ENCODE measurements at places on chromosomes 4 and X.

- no peak for DNase-seq
These were observed 417.1 kb upstream of the MAGEB16 start for GRCh38 chrX:35380808-35381700.

- no peak for DNase-seq
These were observed 64.0 kb downstream of the ELOVL6 start for GRCh38 chr4:110134269-110134869.

- no peak for DNase-seq
These were observed 243.9 kb upstream of the WDFY3 start for GRCh38 chr4:85210353-85210752.

DNA sequence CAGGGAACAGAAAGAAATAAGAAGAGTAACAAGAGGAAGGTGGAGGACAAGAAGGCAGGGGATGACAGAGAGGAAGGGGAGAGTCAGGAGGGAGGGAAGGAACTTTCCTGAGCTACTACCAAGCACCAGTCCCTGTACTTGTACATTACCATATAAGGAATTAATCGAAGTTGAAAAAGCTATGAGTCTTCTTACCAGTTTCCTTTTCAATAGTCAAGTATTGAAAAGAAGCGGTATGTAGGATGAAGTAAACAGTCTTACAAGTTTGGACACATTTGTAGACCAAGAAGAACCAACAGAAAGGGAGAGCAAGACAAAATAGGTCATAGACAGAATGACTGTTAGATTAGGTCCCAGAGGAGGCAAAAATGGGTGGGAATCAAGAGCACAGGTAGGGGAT lies 629.7 kb upstream of the DIPK2B start:
- no peak for DNase-seq

GRCh38 chrX:109940411-109940810 lies 62.5 kb upstream of the TMEM164 start:
- DNase-seq: no peak

DNA sequence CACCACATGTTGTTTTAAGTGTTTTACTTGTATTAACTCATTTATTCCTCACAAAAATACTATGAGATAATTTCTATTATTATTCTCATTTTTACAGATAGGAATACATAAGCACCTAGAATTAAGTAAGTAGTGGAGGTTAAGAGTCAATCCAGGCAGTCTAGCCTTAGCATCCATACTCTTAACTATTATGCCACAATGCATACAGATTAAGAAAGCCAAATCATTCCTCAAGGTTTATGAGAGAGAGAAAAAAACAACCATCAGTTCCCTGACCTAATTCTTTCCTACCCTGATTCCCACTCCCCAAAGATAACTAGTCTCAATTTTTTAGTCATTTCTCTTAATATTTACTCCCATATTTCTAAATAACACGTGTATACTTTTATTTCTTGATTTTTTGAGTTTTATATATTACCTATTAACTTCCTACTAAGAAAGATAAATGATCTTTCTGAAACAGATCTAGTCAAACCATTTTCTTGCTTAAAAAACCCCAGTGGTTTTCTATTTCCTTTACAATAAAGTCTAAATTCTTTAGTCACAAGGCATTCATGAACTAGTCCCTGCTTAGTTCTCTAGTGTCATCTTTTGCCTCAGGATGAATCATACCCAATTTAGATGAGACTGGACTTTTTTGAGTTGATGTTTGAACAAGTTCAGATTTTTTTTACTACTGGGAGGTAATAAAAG lies 16.0 kb downstream of the UBA6 start:
- no peak for DNase-seq

GRCh38 chr4:66791686-66792085 lies 753.6 kb downstream of the CENPC start:
- DNase-seq: no peak

- no peak for DNase-seq
These were observed 606.0 kb downstream of the KCTD8 start for GRCh38 chr4:43842594-43842993.

DNA sequence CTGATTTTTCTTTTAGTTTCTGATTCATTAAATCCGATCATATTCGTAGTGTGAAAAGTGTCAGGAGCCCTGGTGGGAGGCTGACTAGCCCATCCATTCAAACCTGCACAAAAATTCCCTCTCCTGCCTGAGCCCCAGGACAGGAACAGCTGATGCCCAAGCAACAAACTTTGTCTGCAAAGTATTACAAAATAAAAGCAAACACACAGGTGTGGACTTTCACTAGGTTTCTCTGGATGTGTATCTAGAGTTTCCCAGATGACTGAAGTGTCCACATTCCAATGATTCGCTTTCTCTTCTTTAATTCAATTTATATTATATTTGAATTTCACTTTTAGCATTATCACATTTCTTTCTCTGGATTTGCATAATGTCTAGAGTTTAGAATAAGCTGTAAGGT lies 18.2 kb upstream of the FAM9B start:
- no peak for DNase-seq

GRCh38 chr4:7043284-7044136 lies at the start of gene TADA2B:
Gene TADA2B, plus strand, starts transcription at chr4:7043372. Its CDS starts 208 bp downstream, at chr4:7043580.
- DNase-seq: no peak
